ENCODE measurements at places on chromosomes 4 and X.

GRCh38 chr4:145716200-145716599 is 36.3 kb downstream of the C4orf51 start:
- no peak for DNase-seq

DNA sequence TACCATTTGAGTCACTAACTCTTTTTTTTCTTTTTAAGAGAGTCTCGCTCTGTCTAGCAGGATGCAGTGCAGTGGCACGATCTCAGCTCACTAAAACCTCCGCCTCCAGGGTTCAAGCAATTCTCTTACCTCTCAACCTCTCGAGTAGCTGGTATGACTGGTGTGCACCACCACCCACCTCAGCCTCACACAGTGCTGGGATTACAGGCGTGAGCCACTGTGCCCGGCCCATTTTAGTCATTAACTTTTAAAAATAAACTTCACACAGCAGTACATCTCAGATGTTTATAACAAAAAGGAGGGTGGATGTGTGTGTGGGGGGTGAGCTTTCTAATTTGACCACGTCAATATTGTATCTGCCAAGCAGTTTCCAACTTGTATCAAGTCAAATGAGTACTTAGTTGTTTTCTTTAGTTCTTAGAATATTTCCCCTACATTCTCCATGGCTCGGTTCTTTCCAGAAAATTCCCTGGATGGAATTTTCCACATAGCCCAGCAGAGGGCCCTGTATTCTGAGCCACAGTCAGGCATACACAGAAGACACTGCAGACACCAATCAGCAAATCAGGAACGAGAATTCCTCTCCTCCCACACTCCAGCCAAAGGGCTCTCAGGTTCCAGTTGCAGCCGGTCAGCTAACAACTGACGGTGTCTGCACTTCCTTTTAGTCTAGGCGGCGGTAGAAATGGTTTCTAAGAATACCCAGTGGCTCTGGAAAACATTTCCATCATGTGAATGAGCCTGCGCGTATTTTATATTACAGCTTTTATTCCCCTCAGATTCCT is 20.1 kb upstream of the ARAF start:
- no peak for DNase-seq

DNA sequence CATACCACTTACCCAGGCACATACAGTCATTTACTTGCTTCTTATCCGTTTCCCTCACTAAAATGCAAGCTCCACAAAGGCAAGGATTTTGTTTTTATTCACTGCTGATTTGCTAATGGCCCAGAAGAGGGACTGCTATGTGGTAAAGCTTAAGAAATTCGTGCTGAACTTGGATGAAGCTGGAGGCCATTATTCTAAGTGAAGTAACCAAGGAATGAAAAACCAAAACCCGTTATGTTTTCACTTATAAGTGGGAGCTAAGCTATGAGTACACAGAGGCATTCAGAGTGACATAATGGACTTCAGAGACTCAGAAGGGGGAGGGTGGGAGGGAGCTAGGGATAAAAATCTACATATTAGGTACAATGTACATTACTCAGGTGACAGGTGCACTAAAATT is 47.2 kb downstream of the RAB33B start:
- DNase-seq, result no peak

DNA sequence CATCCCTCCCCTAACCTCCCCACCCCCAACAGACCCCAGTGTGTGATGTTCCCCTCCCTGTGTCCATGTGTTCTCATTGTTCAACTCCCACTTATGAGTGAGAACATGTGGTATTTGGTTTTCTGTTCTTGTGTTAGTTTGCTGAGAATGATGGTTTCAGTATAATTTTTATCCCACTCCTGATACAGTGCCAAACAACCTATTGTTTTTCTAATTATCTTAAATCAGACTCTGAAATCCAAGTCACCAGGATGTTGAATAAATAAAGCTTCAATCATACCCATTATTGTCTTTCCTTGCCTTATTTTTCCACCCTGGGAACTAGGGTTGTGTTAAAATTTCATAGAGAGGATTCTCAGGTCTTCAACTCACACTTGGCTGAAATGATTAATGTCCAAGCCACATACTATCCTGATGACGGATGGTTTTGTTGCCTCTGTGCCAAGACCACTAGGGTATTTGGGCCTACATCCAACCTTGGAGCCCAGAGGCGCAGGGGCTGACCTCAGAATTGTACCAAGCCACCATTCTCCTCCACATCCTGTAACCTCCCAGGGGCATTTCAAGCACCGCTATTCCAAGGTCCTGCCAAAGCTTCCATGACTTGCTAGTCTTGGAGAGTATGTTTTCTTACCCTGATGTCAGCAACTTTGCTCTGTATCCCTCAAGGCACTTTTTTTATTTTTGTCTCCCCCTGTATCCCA is 332.4 kb downstream of the ARHGAP24 start:
- DNase-seq, result no peak

DNA sequence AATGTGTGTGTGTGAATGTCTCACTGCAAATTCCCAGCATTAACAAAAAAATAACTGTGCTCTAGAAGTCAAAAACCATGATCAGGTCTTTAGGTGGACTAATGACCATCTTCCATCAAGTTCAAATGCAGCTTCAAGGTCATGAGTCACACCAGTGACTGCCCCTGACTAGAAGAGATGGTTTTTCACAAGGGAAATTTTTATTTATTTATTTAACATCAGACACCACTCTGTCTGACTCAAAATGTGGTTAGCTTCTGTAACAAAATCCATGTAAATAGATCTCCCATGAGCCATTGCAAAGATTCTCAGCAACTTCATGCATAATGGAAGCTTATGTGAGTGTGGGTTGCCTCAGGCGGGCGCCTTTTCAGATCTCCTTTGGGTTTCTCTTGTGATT is 219.2 kb downstream of the KIT start:
- DNase-seq, result peak; percentile 57

DNA sequence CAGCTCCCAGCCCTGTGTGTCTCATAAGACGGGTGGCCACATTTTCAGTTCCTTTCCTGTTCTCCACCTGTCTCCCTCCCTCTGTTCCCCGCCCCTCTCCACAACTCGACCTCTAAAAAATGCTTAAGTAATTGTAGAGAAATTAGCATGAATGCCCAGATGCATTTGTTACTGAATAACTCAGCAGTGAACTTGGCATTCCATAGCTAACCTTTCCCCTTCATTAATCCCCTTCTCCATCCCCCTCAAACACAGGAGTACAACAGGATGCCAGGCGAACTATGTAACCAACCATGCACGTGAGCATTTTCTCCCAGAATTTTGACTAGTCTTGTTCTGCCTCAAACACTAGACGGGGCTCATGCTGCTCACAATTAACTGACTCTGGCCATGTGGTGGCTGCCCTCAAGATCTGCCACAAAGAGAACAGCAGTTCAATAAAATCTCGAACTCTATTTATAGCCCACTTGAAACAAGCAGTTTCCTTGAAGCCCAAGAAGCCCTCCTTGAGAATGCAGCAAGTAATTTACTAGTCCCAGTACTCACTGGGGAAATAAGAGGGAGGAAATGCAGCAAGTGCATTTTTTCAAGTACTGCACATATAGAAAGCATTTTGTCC is 351.2 kb downstream of the ARHGAP24 start:
- DNase-seq, result no peak

GRCh38 chr4:153780221-153780620 is 8.7 kb downstream of the SFRP2 start:
- DNase-seq, result peak; percentile 45

GRCh38 chr4:66372706-66373105 is 702.4 kb upstream of the EPHA5 start:
- no peak for DNase-seq

DNA sequence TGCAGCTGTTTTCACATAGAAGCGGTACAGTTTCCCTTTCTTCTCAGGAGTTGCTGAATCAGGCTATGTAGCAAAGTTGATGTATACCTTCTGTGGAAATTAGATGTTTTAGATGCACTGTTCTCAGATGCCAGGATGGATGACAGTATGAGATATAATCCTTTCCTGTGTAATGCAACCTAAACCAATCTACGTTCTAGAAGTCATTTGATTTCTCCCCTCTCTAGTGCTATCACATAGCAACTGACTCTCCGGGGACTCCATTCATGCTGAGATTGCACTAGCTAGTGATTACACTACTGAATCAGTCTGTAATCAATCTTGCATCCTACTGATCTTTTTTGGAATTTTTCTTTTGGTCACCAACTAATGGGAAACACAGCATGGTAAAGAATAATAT is 1881.7 kb downstream of the PCDH7 start:
- no peak for DNase-seq

- no peak for DNase-seq
These were observed 428.6 kb downstream of the ADGRL3 start for GRCh38 chr4:61628727-61629126.

DNA sequence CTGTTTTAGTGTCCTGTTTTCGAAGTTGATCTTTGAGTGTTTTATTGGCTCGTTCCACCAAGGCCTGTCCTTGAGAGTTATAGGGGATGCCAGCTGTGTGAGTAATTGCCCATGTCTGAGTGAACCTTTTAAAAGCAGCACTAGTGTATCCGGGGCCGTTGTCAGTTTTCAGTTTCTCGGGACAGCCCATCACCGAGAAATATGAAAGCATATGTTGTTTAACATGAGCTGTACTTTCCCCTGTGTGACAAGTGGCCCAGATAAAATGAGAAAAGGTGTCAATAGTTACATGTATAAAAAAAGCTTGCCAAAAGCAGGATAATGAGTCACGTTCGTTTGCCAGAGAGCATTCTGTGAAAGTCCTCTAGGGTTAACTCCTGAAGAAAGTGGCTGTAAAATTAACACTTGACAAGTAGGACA is 48.6 kb upstream of the RASSF6 start:
- DNase-seq, result no peak

DNA sequence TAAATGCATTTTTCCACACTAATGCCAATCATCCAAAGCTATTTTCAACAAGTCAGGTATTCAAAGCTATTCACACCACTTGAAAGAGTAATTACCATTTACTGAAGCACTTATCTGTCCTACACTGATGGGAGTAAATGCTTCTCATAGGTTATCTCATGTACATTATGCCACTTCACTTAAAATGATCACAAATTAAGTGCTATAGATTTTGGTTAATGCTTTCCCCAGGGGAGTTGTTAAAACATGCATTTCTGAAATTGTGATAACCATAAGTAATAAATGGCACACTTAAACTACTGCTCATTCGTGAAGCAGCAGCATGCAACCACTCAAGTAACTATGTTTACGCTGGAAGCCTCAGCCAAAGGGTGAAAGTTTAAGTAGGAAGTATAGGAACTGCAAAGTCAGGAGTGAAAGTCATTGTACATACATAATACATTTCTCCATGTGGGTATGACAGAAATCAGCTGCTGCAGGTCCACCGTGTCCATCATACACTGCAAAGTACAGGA is 6.6 kb downstream of the PPM1K start:
- DNase-seq, result no peak

DNA sequence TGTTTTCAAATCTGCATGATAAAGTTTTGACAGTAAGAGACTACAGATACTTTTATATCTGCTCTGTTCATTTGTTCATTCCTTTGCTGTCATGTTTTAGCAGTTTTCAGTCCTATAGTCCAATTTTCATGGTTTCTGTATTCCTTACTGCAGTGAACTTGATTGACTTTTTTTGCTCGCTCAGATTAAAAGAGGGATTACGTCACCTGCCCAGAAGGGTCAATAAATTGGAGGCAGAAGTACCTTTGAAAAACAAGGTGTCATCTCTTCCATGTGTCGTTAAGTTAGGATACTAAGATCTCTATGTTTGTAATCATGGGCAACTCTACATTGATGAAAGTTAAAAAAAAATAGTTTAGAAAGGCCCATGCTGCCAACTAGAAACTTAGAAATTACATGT is 250.1 kb upstream of the SMIM31 start:
- no peak for DNase-seq

GRCh38 chrX:118973389-118974087 is 880 bp upstream of the LONRF3 start:
- DNase-seq, result peak; percentile 57

DNA sequence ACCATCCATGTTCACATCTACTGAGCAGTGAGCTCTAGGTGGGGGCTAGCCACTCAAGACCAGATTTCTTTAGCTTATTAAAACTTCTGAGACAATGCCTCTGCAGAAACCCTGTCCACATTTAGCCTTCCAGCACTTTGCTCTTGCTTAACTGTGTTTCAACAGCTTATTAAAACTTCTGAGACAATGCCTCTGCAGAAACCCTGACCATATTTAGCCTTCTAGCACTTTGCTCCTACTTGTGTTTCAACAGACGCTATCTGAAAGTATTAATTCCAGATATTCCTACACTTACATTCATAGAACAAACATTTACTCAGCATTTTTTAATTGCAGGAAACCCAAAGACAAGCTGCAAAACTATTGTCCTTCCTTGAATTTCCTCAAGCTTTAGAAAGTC is 91.9 kb downstream of the SEL1L3 start:
- DNase-seq, result no peak

DNA sequence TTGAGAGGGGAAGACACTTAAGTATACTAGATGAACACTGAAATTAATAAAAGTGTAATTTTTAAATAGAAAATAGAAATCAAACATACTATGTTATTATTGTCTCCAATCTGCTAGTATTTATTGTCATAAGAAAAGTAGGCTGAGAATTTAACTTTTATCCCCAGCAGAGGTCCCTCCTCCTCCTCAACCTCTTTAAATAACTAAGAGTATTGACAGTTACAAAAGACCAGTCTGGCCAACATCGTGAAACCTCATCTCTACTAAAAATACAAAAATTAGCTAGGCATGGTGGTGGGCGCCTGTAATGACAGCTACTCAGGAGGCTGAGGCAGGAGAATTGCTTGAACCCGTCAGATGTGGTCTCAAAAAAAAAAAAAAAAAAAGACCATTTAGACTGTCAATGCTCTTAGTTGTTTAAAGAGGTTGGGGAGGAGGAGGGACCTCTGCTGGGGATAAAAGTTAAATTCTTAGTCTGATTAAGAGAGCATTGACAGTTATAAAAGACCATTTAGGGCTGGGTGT is 4.2 kb downstream of the SLC30A9 start:
- no peak for DNase-seq

DNA sequence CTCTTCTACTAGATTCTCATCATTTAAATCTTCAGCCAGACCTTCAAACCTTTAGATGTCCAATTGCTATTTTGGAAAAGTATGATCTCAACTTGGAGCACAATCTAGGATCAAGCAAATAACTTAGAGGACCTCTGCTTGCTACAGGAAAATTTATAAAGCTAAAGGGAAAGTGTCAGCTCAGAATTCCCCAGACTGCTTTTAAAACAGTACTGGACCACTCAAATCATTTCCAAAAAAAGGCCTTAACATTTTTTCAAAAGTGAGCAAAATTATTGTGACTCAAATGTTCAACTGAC is 169.8 kb downstream of the PARM1 start:
- no peak for DNase-seq

DNA sequence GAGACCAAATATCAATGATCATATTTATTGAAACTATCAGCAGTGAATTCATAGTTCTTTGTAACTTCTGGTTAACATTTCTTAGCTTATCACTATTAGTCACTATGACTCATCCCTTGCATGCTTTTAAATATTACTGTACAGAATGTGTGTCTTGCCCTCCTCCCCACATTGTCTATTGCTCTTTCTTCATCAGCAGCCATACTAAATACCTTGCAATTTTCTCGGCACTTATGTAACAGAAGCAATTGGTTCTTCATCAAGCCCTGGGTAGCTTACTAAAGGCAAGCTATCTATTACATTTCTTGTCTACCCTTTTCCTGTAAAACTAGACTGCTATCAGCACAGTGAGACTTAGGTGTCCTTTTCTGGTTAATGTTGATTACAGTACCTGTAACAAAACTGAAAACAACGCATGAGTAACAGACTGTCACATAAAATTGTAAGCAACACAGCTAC is 8.2 kb downstream of the KLHL4 start:
- no peak for DNase-seq

Measured in esophagus muscularis mucosa (tissue), 4 donors.